ENCODE measurements at places on chromosomes 5 and 9.

GRCh38 chr9:94926431-94926800, 199.9 kb downstream of the AOPEP start:
- no peak for DNase-seq

DNA sequence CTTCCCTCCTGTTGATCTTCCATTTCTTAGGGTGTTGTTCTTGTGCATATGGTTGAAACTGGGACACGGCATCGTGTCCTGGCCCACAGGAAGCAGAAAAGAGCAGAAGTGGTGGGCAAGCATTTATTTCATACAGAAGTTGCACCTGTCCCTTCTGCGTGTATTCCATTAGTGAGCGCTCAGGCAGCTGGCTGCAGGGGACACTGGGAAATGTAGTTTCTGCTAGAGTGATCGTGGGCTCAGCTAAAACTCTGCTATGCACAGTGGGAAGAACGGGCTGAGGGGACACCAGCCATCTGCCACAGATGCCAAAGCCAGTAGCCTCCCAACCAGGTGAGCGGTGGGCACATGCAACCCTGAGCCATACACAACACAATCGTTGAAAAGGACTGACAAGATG, 57.4 kb upstream of the ASS1 start:
- DNase-seq: no peak

DNA sequence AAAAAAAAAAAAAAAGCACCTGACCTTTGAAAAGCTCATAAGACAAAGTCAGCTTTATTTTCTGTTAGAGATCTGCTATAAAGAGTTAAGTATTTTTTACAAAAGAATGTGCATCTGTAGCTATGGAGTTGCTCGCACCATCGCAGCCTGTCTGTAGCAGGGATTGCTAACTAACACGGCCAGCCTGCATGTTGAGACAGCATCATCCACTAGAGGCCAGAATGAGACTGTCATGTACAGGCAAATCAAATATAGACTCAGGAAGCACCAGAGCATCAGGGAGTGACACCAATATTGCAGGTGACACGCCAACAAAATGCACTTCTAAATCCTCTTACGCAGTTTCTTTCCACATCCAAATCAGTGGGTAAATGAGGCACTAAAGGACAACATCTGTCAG, 136.3 kb upstream of the RASEF start:
- no peak for DNase-seq

GRCh38 chr5:161311146-161311708, 235.3 kb downstream of the GABRB2 start:
- no peak for DNase-seq
